ENCODE measurements at places on chromosomes 16 and 17.

DNA sequence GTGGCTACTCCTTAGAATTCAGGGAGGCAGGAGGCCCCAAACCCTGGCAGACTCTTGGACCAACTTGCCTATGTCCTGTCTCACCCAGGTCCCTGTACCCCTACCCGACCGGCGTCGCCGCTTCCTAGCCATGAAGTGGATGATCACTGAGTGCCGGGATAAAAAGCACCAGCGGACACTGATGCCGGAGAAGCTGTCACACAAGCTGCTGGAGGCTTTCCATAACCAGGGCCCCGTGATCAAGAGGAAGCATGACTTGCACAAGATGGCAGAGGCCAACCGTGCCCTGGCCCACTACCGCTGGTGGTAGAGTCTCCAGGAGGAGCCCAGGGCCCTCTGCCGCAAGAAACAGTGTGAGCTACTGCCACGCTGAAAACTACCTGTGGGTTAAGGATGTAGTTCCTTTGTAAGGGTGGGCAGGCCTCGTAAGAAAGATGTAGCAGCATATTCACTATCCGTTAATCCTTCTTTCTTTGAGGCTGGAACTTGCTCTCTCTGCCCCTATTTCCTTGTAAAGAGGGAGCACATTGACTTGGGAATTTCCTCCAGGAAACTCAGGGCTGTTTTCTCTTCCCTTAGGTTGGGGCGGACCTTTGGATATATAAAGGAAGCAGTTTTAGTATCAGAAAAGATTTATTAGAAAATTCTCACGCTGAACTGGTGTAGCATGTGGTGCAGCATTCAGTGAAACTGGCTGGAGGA lies 4.1 kb downstream of the MRPS7 start:
- DNase-seq = no peak

DNA sequence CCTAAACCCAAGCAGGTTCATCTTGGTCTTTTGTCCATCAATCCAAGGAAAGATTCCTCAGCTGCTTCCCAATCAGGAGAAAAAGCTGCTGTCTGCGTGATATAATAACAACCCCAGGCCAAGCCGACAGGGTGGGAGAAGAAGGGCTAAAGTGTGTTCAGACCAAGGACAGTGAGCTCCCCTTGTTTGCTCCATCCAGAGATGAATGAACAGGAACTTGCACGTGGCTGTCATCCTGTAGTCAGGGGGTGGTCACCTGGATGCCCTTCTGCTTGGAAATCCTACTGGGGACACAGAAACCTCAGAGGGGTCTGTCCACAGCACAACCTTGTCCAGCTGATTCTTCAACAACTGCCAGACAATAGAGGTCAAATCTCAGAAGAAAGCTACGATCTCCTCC lies 414.5 kb downstream of the SOX9 start:
- no peak for DNase-seq

DNA sequence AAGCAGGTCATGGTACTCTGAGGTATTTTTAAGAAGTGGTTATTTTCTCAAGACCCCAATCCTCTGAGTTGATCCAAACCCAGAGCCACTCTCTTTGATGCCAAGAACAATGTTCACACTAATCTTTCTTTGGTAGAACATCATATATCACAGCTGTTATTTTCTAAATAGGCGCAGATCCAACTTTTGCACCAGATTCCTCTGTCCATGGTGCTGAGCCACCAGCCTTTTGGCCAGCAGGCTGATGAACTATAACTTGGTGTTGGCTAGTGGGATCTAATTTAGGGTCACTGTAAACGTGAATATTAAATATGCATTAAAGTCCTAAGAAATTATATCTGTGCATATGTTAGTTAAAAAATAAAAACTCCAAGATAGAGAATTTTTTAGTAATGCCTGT lies 7.0 kb upstream of the ZKSCAN2 start:
- DNase-seq = no peak

- no peak for DNase-seq
Measured at GRCh38 chr17:8289103-8289397, 580 bp downstream of the RANGRF start.

- DNase-seq = no peak
Measured at GRCh38 chr16:82995924-82996441, 369.2 kb downstream of the CDH13 start.

GRCh38 chr16:19223235-19224170 lies 55.5 kb downstream of the SYT17 start:
- peak; percentile 50 for DNase-seq

GRCh38 chr16:8564934-8565345 lies 25.4 kb downstream of the TMEM114 start:
- no peak for DNase-seq

DNA sequence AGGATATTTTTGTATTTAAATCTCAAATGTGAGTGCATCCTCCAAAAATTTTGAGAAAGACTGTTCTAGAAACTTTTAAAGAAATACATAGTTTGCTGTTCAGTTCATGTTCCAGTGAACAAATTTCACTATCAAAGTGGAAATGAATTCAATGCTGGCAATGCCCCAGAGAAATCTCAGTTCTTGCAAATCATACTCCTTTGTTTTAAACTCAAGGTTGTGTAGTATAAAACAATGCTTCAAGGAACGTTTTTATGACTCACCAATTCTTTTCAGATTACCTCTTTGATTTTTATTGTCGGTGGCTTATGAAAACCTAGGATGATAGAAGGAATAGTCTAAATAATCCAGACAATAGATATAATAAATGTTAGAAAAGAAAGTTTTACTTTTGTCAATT lies 17.6 kb downstream of the LPCAT2 start:
- DNase-seq = no peak

DNA sequence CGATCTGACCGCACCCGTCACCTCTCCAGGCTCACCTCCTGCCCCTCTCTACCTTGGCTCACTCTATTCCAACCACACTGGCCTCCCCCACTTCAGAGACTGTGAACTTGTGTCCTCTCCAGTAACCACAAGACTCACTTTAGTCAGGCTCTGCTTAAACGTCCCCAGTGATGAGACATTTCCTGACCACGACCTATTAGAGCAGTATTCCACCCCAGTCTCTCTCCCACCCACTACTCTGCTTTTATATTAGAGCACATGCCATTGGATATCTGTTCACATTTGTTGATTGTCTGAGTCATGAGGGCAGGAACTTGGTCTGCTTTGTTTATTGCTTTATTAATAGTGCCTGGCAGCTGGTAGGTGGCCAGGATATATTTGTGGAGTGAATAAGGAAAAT lies 20.1 kb downstream of the COX11 start:
- DNase-seq = no peak

DNA sequence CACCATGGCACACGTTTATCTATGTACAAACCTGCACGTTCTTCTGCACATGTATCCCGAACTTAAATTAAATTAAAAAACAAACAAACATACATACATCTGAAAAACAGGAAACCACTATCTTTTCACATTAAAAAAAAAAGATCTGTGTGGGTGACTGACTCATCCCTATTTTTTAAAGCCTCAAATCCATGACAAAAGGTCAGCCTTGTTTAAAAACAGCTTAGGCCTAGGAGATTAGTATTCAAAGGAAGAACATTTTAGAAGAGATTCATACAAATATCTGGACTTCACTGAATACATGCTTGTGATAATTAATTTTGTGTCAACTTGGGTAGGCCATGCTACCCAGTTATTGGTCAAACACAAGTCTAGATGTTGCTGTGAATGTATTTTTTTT lies 4.7 kb upstream of the PRKAR1A start:
- no peak for DNase-seq

DNA sequence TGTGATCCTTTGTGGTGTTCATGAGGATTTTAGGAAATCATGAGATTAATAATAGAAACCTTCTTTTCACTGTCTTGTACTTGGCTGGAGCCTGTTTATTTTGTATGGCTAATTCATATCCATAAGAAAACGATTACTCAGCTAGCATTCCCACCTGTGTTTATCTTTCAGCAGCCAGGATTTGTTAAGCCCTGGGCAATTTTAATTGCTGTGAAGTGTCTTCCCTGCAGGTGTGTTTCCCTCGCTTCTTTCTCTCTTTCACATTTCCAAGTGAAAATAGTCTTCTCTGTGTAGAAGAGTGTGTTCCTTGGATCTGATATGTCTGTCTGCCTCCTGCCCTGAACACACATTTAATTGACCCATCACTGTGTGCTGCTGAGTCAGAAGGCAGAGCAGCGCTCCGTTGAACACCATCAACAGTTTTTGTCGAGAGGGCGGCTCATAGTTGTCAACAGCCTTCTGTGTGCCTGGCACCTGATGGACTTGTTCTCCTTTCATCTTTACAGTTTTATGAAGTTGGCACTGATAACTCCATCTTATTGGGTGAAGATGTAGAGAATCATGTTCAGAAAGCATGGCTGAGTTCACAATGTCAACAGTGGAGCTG lies 83.2 kb downstream of the SPECC1 start:
- no peak for DNase-seq

DNA sequence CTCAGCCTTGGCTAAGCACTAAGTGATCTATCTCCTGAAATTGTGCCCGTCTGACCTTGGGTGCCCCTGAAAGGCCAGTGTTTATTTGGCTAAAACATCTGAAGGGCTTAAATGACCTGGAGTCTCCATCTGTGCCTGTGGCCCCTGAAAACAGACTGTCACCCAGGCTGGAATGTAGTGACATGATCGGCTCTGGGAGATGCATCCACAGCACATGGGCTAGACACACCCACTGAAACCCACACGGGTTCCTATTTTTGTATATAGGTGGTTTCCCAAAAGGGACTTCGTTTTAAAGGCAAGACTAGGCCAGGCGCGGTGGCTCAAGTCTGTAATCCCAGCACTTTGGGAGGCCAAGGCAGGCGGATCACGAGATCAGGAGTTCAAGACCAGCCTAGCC lies 13.5 kb downstream of the CEP295NL start:
- DNase-seq = no peak

DNA sequence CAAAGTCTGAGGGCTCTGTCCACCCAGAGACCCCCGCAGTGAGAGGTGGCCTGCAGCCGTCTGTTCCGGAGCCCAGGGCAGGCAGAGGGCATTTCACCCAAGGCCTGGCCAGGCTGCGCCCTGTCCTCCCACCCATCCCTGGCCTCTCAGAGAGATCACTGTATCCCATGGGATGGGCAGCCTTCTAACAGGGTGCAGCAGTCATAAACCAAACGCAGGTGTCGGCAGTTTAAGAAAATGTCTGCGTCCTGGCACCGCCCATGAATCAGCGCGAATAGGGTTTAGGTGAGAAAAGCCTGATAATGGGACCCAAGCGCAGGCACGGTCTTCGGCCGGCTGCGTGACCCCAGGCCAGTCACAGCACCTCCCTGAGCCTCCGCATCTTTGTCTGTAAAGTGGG lies 5.4 kb downstream of the CYBA start:
- DNase-seq = no peak

- no peak for DNase-seq
Measured at GRCh38 chr17:78559749-78560368, 17.3 kb downstream of the DNAH17 start.

- no peak for DNase-seq
Measured at GRCh38 chr17:70086516-70086915, 11.5 kb downstream of the KCNJ16 start.

DNA sequence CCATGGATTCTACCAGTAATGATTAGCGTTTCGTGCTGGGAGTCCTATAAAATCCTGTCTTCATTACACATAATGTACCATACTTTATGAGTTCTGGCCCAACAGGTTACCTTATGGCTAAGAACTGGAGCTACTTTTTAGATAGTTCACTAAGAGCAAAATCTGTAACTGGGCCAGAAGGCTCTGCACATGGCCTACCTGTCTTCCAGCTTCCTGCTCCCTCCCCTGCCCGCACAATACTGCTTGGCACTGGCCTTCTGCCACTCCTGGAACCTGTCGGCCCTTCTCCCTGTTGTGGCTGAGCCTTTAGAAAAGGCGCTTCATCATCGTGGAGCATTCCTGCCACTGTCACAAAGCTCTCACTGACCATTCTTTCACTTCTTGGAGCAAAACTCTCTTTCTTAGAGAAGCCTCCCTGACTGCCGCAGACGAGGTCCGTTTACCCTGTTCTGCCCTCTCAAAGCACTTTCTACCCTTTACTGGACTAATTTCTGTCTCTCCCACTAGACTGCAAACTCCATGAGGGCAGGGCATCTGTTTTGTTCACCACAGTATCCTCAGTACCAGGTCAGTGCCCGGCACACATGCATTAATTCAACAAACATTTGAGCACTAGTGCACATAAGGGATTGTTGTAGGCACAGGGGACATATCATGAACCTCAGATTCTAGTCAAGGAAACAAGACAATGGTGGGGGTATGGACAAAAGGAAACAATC lies 116.5 kb downstream of the PARN start:
- no peak for DNase-seq

- peak; percentile 87 for DNase-seq
Measured at GRCh38 chr16:77971306-77972061, 50.9 kb upstream of the CLEC3A start.

DNA sequence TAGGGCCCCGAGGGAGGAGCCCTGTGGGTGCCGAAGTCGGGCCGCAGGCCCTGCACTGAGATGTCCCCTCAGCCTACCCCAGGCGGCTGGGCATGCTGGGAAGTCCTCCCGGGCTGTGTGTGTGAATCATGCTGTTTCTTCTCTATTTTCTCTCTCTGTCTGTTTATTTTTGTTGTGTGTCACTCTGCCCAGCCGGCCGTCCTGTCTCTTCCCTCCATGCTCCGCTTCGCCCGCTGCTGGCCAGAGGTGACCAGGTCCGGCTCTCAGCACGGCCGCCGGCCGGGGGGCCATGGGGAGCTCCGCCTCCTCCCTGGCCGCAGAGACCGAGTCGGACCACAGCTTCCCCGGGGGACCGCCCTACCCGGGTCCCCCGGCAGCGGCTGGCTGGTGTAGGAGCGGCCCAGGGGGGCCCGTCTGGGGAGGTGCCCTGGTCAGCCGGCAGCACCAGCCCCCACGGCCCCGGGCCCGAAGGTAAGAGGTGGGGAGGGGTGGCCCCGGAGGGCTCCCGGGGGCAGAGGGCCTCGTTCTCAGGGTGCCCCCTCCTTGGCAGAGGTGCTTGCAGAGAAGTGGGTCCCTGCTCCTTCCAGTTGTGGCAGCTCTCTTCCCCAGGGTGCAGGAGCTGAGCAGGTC lies 12.5 kb downstream of the CAPN15 start:
- no peak for DNase-seq

GRCh38 chr16:24580665-24581064 lies 41.3 kb downstream of the RBBP6 start:
- DNase-seq = no peak

DNA sequence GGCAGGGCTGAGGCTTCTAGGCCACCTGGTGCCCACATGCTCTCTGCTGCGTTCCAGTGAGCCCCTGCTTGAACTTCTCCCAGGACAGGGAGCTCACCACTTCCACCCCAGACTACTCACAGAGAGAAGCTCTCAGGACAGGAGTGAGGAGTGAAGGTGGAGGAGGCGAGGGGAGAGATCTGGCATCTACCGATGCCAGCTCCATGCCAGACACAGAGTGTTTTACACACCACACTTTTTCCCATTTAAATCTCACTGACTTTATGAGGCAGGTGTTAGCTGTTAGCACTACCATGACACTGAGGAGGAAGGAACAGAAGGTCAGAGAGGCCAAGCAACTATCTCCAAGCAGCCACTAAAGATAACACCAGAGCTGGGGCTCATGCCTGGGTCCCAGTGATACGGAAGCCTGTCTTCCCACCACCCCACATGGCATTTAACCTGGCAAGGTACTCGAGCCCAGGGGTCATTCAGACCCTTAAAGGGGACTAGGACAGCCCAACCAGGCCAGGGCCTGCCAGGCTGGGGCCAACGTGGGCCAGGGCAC lies 6.8 kb downstream of the FAM83G start:
- no peak for DNase-seq

GRCh38 chr17:50072130-50072529 lies 16.2 kb downstream of the ITGA3 start:
- DNase-seq = no peak

GRCh38 chr17:44589316-44590071 lies 32.2 kb downstream of the FZD2 start:
- no peak for DNase-seq
